ENCODE measurements at places on chromosomes 4 and X.

DNA sequence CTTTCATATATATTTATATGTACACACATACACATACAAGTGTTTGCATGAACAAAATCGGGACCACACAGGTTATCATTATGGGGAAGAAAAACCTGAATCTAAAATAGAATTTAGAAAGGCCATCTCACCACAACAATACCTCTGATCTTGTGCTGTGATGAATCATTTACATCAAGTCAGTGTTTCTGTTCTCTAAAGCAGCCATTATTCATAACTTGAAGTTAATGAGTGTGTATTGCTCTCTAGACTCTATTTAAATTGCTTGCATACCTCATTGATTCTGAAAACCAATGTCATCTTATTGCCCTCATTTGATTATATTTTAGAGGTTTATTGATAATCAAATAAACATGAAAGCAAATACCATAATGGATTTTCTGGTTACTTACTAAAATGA lies 71.6 kb downstream of the FAM114A1 start:
- DNase-seq: no peak

GRCh38 chr4:40915318-40916217 lies 165.8 kb downstream of the NSUN7 start:
- DNase-seq: no peak

DNA sequence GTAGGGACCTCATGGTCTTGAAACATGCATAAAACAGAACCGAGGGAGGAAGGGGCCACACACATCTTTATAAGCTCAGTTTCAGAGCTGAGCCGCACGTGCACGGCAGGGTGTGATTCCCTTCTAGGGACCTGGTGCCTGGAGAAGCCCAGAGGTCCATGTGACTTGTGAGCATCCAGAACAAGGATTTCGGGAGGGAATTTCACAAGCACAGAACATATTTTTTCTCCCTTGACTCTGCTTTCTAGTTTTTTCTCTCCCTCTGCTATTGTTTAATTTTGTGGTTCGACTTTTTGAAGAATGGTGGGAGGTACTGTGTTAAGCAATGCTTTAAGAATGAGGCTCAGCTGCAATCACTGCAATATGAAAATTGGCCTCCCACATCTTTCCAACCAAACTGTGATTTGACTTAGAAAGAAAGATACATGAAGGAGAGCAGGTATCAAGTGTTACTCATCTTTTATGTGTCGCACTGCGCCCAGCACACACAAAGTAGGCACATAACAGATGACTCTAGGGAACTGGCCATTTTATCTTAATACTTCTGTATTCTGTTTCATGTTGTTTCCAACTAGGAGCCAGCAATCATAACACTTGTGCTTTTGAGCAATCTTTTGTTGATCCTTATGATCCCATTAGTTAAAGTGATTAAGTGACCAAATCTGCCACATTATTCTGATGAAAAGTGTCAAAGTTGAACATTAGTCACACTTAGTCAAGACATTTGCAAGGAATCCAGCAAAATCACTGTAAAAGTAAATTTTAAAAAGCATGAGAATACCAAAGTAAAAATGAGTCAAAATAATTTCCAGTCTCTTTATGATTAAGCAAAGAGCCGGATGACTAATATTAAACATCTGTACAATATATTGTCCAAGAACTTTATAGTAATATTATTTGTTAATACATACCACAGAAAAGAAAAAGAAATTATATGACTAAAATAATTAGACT lies 86.4 kb downstream of the SHISA3 start:
- DNase-seq: no peak

- no peak for DNase-seq
These were observed 6.3 kb upstream of the HAUS3 start for GRCh38 chr4:2248044-2248780.

- DNase-seq: peak; percentile 45
These were observed 5.9 kb downstream of the IRAK1 start for GRCh38 chrX:154013614-154014360.

- DNase-seq: no peak
These were observed 7.1 kb upstream of the TMEM35A start for GRCh38 chrX:101071582-101071981.

DNA sequence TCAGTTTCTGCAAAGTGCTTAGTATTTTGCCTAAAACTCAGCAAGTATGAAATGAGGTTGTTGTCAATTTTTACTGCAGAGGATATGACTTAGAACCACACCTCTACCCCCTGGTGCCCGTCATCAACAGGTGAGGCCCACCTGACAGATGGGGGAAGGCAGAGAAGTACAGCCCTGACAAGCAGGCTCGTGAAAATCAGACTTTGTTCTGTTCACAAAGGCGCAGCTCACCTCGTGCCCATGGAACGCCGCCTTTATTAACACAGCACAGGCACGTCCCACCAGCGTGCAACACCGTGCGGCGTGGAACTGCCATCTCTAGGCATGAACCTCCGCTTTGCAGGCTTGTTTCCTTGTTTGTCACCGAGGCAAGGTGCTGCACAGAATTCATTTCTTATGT lies 13.3 kb downstream of the CYP4V2 start:
- DNase-seq: no peak

- DNase-seq: no peak
These were observed 30.8 kb downstream of the ASB5 start for GRCh38 chr4:176238157-176238610.

DNA sequence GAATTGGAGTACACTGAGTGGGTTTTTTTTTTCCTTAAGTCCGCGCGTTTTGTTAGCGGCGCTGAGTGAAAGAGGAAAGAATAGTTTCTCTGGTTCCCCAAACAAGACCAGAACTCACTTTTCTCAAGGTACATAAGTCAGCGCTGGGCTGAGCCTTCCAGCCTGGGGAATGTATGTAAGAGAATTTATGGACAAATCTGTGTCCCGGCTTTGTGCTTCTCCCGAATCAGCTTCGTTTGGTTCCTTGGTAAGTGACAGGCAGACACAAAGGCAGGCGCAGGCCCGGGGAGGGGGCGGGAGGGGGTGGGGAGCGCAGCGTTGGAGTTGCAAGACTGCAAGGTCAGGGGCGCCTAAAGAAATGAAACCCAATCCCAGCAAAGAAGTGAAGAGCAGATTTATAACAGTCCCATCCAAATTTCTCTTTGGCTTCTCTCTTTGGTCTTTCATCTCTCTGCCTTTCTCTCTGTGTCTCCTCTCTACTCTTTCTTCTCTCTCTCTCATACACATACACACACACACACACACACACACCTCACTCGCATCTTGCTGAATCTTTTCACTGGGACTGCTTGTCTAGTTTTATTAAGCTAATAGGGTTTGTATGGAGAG lies 981 bp downstream of the TET2 start:
- peak; percentile 54 for DNase-seq

DNA sequence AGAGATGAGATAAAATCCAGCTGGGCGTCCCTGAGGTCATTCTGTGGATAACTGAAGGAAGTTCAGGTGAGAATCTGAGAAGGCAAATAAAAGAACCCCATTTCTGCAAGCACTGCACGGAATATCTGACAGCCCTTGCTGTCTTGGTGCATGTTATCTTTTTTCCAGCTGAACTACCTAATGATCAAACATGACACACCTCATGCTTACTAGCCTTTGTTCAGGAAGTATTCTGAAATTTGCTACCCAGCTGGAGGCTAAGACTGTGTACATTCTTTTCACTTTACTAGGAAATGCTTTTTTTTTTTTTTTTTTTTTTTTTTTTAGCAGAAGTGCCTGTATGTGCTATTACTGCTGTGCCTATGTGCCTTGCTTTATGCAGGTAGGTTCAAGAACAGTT lies 718.1 kb downstream of the SMARCA1 start:
- DNase-seq: no peak

DNA sequence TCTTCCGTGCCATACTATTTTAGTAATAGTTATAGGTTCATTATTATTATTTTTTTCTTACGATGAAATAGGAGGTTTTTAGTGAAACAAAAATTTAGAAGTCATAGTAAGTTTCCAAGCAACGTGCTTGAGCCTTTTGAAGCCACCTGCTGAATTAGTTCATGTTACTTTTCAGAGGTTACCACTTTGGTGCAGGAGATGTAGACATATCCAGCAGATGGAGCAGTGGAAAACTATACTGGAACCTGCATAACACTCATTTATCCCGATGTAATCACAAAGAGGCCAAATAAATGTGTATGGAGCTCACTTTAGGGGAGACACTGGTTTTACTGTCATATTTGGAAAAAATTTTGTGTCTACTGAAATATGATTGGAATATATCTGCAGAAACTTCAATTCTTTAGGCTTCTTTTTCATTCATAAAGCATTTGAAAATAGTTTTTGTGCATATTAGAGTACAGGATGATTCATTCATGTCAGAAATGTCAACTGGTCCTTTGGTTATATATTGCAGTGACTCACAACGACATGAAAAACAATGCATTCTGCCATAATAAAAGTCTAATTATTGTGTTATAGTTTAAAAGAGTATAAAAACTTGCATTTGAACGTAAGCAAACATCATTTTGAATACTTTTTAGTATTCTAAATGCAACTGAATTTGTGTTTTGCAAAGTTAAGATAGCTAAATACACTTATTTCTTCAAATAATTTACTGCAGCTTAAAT lies 2182.9 kb upstream of the TENM3 start:
- peak; percentile 64 for DNase-seq

DNA sequence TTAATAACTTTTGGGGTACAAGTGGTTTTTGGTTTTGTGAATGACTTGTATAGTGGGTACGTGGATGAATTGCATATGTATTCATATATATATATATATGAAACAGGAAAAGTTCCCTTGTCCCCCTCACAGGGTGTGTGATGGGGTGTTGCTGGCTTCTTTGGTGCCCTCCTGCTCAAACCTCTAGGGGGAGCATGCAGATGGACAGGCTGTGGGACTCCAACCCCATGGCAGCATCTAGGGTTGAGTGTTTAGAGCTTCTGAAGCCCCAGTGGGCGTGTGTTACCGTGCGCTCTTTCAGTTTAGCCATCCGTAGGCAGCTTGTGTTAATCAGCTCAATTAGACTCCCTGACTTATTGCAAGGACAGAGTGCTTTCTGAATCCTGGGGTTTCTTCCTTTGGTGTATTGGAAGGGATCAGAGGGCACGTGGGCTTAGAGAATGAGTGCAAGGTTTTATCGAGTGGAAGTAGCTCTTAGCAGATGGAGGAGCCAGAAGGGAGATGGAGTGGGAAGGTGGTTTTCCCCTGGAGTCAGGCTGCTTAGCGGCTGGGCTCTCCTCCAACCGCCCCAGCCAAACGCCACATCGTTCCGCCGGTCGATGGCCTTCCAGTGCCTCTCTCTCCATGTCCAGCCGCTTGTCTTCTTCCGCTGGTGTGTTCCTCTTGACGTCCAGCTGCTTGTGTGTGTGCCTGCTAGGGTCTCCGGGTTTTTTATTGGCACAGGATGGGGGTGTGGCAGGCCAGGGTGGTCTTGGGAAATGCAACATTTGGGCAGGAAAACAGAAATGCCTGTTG lies 674.4 kb upstream of the LCORL start:
- DNase-seq: no peak

DNA sequence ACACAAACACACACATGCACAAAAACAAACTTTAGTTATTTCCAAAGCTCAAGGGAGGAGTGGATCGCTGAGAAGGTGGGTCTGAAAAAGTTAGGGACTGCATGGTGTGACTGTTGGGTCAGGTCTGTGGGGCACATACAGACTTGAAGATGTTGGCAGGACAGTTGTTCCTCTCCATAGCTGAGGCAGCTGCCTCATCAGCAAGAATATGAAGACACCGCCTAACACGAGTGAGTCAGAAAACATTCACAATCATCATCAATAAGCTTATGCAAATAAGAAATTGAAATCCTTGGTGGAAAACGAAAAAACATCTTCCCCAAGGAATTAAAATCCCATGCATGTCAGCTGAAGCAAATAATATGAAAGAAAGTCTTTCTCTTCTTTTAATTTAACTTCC lies 148.0 kb downstream of the COL25A1 start:
- DNase-seq: no peak

DNA sequence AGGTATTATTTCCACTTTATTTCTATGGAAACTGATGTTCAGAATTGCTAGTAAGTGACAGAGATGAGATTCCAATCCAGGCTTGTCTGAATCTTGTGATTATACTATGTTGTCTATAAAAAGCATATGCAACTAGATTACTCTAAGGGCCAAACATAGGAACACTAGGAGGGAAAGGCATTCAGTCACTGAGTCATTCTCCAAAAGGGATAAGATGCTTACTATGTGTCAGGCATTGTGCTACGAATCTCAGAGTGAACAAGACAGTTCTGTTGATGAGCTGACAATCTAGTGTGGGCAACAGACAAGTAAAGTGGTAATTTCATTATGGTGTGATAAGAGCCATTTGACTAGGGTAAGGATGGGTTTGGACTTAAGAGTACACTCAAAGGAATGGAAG lies 77.2 kb downstream of the RASL11B start:
- DNase-seq: no peak

- DNase-seq: peak; percentile 39
These were observed at the start of gene ZFYVE28 for GRCh38 chr4:2417765-2418649. Gene ZFYVE28 (minus strand): TSS chr4:2418645. CDS start chr4:2418323, 322 bp downstream.

DNA sequence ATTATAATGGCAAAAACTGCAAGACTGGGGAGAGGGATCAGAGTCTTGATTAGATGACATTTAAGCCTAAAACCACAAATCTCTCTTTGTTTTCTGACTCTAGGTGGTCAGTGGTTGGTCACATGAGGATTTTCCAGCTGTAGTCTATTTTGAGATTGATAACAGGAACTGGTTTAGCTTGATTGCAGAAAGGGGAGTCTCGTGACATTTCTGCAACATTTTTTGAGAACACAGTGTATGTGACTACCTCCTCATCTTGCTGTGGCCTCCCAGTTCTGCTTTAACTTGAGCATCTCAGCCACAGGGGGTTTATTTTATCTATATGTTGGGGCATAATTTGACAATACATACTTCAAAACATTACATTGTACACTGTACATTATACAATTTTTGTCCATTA lies 726.4 kb upstream of the MAGEB2 start:
- DNase-seq: no peak

DNA sequence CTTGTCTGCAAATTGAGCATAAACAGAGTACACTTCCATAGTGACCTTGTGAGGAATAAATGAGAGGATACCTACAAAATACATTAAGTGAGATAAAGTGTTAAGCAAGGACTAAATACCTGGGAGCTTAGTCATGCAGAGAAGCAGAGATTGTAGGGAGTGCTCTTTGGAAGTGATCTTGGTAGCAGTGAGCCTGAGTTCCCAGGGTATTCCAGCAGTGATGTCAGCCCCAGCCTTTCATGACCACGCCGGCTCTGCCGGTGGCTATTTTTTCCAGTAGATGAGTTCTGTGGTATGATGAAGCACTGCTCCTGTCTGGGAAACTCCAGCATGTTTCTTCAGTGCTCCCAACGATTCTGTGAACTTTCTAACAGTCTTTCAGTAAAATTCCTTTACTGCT lies 391.5 kb upstream of the IGFBP7 start:
- no peak for DNase-seq

- no peak for DNase-seq
These were observed 54.0 kb downstream of the SNX25 start for GRCh38 chr4:185263419-185263818.

GRCh38 chrX:149476513-149476912 lies 28.6 kb downstream of the IDS start:
- DNase-seq: no peak

- DNase-seq: peak; percentile 24
These were observed 231.9 kb upstream of the INTU start for GRCh38 chr4:127400731-127401346.

All from G401 (cell line).